ENCODE measurements at places on chromosomes 1 and 21. TPM values are rescaled to one million over a fixed set of nuclear protein-coding genes. Genes with fewer than 3 reads are reported as not detected.

- no peaks in the 10 kb centered on the region for H3K36me3 ChIP-seq
- no peak overlapping the region for H3K4me3 ChIP-seq
- no peak for DNase-seq
- no peak overlapping the region for H3K27ac ChIP-seq
- no peaks in the 10 kb centered on the region for H3K27me3 ChIP-seq
Observed at GRCh38 chr1:20710469-20711284, 7.1 kb downstream of the KIF17 start.

DNA sequence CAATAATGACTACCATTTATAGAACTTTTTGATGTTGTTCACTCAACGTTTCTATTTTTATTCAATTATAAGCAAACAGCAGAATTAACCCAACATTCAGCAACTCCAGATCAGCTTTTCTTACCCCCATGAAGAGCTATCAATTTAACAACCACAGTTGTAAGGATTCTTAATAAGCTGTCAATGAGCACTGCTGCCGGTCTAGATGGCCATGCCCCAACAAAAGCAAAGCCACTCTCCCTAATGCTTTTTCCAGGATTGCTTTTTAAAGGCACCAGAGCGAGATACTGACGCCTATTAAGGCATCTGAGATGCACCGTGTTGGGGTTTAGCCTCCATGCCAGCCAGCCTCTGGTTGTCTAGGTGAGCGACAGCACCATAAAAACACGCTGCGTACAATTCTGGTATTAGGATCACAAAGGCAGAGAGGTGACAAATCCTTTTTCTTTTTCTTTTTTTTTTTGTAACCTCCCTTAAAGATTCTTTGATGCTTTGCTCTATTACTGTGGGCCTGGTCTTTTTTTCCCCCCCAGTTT is 39.5 kb downstream of the PTPRC start:
- no peaks in the 10 kb centered on the region for H3K36me3 ChIP-seq
- H3K27ac ChIP-seq = no peak overlapping the region
- no peak overlapping the region for H3K4me3 ChIP-seq
- no peaks in the 10 kb centered on the region for H3K27me3 ChIP-seq
- H3K4me1 ChIP-seq = no peaks in the 10 kb centered on the region

DNA sequence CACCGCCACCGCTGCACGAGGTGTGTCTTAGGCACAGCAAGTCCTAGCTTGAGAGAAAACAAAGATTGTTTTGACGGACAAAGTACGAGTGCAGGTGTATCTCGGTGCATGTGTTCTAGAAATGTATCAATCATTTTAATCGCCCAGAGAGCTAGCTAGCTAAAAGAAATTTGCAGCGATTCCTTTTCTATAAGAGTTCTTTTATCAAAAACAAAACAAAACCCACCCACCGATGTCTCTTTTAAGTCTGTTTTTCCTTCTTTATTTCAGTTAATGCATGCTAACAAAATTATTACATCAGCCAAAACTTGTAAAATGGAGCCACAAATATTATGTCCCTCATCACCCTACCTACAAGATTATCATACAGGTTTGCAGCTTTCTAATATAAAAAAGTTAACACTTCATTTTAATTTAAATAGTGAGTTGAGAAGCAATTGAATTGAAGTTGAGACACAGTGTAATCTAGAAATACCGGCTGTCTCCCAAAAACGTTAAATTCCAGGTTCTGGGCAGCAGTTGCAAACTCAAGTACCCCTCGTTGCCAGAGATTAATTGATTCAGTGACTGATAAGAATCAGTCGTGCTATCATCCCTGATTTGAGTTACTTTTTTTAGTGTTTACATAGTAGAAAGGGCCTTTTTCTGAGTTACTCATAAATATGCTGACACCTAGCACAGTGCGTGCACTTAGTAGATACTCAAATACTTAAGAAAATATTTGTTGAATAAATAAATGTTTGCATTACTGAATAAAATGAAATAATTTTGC is 1.5 kb upstream of the SYDE2 start:
- H3K27ac ChIP-seq = peak overlapping the region; percentile 94
- H3K36me3 ChIP-seq = no peaks in the 10 kb centered on the region
- H3K4me3 ChIP-seq = peak overlapping the region; percentile 76

DNA sequence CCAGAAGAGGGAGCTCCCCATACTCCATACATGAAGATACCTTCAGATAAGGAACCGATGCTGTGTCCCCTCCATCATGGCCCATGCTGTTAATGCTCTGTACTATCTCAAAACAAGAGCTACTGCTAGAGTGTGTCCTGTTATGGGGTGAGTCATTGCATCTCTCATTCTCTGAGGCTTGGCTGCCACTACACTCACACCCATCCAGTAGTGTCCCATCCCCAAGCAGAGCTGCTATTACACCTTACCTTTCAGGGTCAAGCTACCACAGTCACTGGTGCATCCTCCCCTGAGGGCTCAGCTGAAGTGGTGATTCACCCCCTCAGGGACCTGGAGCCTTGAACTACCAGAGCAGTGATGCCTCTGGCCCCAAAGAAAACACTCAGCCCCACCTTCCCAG is 198.5 kb downstream of the PLA2G4A start:
- no peaks in the 10 kb centered on the region for H3K36me3 ChIP-seq
- DNase-seq = no peak
- no peak overlapping the region for H3K4me3 ChIP-seq
- no peak overlapping the region for H3K27ac ChIP-seq
- H3K4me1 ChIP-seq = no peaks in the 10 kb centered on the region
- H3K27me3 ChIP-seq = no peaks in the 10 kb centered on the region

DNA sequence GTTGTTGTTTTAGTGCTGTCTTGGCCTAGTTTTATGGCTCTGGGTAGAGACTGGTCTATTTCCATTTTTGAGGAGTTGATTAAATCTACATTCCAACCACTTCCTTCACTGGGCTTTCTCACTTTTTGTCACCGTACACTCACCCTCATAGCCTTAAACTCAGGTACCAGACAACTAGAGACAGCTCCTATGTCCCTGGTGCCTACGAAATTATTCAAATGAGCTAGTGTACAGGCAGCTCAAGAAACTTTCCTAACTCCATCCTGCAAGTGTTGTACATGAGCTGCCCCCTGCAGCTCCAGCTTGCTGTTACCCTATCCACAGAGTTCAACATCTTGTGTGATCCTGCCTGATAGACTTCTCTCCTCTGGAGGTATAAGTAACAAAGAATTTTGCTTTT is 704.8 kb upstream of the RGS18 start:
- no peak overlapping the region for H3K27ac ChIP-seq
- no peak for DNase-seq
- H3K27me3 ChIP-seq = no peaks in the 10 kb centered on the region
- no peak overlapping the region for H3K4me3 ChIP-seq
- no peaks in the 10 kb centered on the region for H3K36me3 ChIP-seq
- no peaks in the 10 kb centered on the region for H3K4me1 ChIP-seq

DNA sequence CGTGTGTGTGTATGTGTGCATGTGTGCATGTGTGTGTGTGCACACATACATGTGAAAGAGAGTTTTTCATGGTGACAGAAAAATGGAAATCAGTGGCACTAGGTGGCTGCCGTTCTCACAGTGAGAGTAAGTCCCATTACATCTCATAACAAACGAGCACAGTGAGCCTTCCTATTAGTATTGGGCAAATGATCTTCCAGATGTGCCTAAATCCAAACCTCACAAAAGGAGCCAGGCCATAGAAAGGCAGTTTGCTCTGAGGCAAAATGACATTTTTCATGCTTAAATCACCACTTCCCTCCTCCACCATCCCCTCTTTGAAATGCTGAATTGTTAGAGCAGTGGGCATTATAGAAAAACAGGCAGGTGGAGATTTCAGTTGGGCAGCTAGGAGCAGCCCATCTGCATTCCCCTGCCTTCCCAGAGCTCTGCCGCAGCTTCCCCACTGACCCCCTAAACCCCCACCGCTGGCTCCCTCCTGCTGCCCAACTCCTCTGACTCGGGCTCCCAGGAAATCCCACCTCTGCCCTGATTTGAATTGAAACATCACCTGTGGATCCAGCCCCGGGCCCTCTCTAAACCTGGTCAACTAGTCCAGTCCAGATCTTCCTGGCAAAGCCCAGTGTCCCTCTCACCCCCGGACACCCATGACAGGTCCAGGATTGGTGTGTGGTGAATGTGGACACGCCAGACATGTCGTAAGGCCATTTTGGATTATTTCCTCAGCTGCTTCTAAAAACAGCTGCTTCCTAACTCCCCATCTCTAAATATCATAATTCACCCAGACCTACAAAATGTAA is 190.5 kb downstream of the SEC16B start:
- H3K4me1 ChIP-seq = no peaks in the 10 kb centered on the region
- DNase-seq = no peak
- H3K27me3 ChIP-seq = no peaks in the 10 kb centered on the region
- no peaks in the 10 kb centered on the region for H3K36me3 ChIP-seq

- no peak overlapping the region for H3K27ac ChIP-seq
- no peaks in the 10 kb centered on the region for H3K27me3 ChIP-seq
- no peak overlapping the region for H3K4me3 ChIP-seq
- DNase-seq = no peak
- no peaks in the 10 kb centered on the region for H3K36me3 ChIP-seq
- H3K4me1 ChIP-seq = no peaks in the 10 kb centered on the region
Observed at GRCh38 chr1:203592156-203592555, 34.5 kb upstream of the ATP2B4 start.

GRCh38 chr1:84350104-84350503 is 48.2 kb upstream of the DNASE2B start:
- H3K4me3 ChIP-seq = no peak overlapping the region
- no peaks in the 10 kb centered on the region for H3K27me3 ChIP-seq
- no peak overlapping the region for H3K27ac ChIP-seq
- no peaks in the 10 kb centered on the region for H3K36me3 ChIP-seq
- H3K4me1 ChIP-seq = peaks cover 7% of the 10 kb centered on the region
- DNase-seq = no peak

- no peaks in the 10 kb centered on the region for H3K36me3 ChIP-seq
- H3K4me1 ChIP-seq = no peaks in the 10 kb centered on the region
- no peak overlapping the region for H3K4me3 ChIP-seq
- no peak for DNase-seq
- peaks cover 8% of the 10 kb centered on the region for H3K27me3 ChIP-seq
Observed at GRCh38 chr21:41605934-41606285, 98.0 kb upstream of the TMPRSS2 start.

- H3K4me1 ChIP-seq = peaks cover 10% of the 10 kb centered on the region
- no peak overlapping the region for H3K4me3 ChIP-seq
- no peaks in the 10 kb centered on the region for H3K27me3 ChIP-seq
- H3K27ac ChIP-seq = no peak overlapping the region
- DNase-seq = no peak
Observed at GRCh38 chr1:198113342-198113750, 43.5 kb upstream of the NEK7 start.

Gene DNM3
- total RNA-seq = 1.1 TPM

Gene KCNE1
- total RNA-seq = 0.22 TPM

All from gastrocnemius medialis (tissue), 4 donors.